ENCODE measurements at places on chromosomes 12 and 14. TPM values are rescaled to one million over a fixed set of nuclear protein-coding genes. Genes with fewer than 3 reads are reported as not detected.

The USP30 gene
- 4.5 TPM for polyA plus RNA-seq

The ADAMTS20 gene
- not detected for polyA plus RNA-seq

The RNASE3 gene
- 8.4 TPM for polyA plus RNA-seq

The ZDHHC22 gene
- polyA plus RNA-seq, result not detected

The PTPRR gene
- not detected for polyA plus RNA-seq

The NGB gene
- not detected for polyA plus RNA-seq

The METTL25 gene
- polyA plus RNA-seq, result 12.2 TPM

The TSPAN11 gene
- polyA plus RNA-seq, result not detected

The LGALS3 gene
- 317 TPM for polyA plus RNA-seq

The NTS gene
- not detected for polyA plus RNA-seq

The YLPM1 gene
- polyA plus RNA-seq, result 6.2 TPM

The GPRC5D gene
- polyA plus RNA-seq, result 0.49 TPM

The DCP1B gene
- 3.6 TPM for polyA plus RNA-seq

The IFI27 gene
- 3.9 TPM for polyA plus RNA-seq

The GNPNAT1 gene
- polyA plus RNA-seq, result 0.90 TPM

The KRT5 gene
- polyA plus RNA-seq, result not detected

The TARBP2 gene
- 16.6 TPM for polyA plus RNA-seq

The P3H3 gene
- not detected for polyA plus RNA-seq

The IKZF4 gene
- 0.09 TPM for polyA plus RNA-seq

The PPP2R5C gene
- 72.5 TPM for polyA plus RNA-seq

The NIN gene
- 14.3 TPM for polyA plus RNA-seq

The LALBA gene
- polyA plus RNA-seq, result not detected

The RCOR1 gene
- polyA plus RNA-seq, result 2.3 TPM

The GPR84 gene
- 5.6 TPM for polyA plus RNA-seq

The SINHCAF gene
- 20.2 TPM for polyA plus RNA-seq

The FOXG1 gene
- not detected for polyA plus RNA-seq

The SAMD15 gene
- polyA plus RNA-seq, result 0.05 TPM

The SIX4 gene
- not detected for polyA plus RNA-seq

The ASB2 gene
- polyA plus RNA-seq, result 0.25 TPM

The RAD9B gene
- 1.3 TPM for polyA plus RNA-seq

The CCDC60 gene
- not detected for polyA plus RNA-seq

The IL26 gene
- polyA plus RNA-seq, result not detected

The ALDH2 gene
- 404 TPM for polyA plus RNA-seq

The SSTR1 gene
- polyA plus RNA-seq, result not detected

The KRT73 gene
- not detected for polyA plus RNA-seq

The KLRC1 gene
- polyA plus RNA-seq, result not detected

The KCNC2 gene
- not detected for polyA plus RNA-seq

The CLMN gene
- 23.2 TPM for polyA plus RNA-seq

The CAPS2 gene
- 0.28 TPM for polyA plus RNA-seq

The SERPINA10 gene
- polyA plus RNA-seq, result not detected

The FGF23 gene
- not detected for polyA plus RNA-seq

The ADGRD1 gene
- 4.7 TPM for polyA plus RNA-seq

The LMBR1L gene
- 22.0 TPM for polyA plus RNA-seq

The CCDC198 gene
- polyA plus RNA-seq, result not detected

The LRRC23 gene
- 5.2 TPM for polyA plus RNA-seq

The SLC6A13 gene
- 0.09 TPM for polyA plus RNA-seq

The ORMDL2 gene
- 140 TPM for polyA plus RNA-seq
